ENCODE measurements at places on chromosomes 16 and 17.

DNA sequence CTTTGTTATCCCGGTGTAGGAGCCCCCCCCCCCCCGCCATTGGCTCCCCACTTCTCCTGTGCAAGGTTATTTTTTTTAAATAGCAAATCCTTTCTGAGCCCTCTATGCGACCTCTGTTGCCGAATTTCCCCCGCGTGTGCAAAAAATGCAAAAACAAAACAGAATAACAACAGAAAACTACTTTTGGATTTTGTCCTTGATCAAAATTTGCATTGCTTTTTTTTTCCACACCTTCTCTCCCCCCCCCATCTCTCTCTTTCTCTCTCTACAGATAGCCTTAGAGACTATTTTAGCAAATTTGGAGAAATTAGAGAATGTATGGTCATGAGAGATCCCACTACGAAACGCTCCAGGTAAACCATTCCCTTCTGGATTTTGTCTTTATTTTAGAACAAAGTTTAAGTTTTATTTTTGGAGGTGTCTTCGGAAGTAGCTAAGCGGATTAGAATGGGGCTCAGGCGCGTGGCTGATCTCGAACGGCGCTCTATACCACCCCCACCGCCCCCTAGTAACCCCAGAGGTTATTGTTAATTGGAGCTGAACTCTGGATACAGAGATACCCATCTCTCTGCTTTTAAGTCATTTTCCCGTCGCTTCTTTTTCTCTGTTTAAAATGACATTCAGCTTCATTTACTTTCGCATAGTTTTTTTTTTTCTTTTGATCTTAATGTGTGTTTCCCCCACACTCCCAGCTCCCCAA lies 1.0 kb downstream of the MSI2 start:
- DNase-seq: peak; percentile 21

GRCh38 chr16:3776316-3776715 lies 59.0 kb upstream of the TRAP1 start:
- DNase-seq: no peak

DNA sequence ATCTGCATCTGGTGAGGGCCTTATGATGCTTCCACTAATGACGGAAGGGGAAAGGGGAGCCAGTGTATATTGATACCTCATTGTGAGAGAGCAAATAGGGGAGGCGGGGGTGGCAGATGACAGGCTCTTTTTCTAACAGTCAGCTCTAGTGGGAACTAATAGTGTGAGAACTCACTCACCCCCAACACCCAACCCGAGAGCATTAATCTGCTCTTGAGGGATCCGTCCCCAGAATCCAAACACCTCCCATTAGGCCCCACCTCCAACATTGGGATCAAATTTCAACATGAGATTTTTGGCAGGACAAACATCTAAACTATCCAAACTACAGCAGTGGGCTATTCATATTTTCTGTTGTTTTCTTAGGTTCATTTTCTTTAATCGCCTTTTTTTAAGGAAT lies 54.4 kb downstream of the BPTF start:
- DNase-seq: no peak

DNA sequence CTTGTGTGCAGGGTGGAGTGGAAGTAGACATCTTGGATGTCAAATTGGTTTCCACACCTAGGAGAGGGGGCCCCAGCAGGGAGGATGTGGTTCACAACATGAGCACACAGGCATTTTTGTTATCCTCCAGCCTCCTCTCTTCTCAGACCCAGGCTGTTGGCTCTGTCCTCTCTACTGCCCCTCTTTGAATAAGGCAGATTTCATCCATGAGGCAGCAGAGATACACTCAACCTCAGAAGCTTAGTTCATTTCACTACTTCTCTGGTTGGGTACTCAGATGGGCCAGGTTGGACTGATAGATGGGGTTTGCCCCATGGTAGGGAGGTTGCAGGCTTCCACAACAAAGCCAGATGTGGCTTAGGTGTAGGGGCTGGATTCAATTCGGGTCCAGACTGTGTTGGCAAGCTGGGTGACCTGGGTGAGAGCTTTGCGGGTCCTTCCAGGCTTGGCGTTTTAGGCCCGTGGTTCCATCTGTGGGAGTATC lies 22.2 kb upstream of the NFATC3 start:
- peak; percentile 73 for DNase-seq

DNA sequence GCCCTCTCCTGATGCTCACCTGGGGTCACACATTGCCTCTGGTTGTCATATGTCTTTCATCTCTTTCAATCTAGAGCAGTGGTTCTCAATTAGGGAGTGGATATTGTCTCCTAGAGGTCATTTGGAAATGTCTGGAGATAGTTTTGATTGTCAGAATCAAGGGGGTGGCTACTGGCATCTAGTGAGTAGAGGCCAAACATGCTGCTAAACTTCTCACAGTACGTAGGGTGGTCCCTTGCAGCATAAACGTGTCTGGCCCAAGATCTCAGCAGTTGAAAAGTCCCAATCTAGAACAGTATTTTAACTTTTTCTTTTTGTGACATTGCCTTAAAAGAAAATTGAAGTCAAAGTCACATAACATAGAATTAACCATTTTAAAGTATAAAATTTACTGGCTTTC lies 30.5 kb upstream of the SLC5A10 start:
- DNase-seq: no peak

- DNase-seq: no peak
Observed at GRCh38 chr17:19549746-19550623, 16.3 kb downstream of the SLC47A1 start.

- no peak for DNase-seq
Observed at GRCh38 chr17:70901870-70902269, 732.5 kb downstream of the KCNJ2 start.

DNA sequence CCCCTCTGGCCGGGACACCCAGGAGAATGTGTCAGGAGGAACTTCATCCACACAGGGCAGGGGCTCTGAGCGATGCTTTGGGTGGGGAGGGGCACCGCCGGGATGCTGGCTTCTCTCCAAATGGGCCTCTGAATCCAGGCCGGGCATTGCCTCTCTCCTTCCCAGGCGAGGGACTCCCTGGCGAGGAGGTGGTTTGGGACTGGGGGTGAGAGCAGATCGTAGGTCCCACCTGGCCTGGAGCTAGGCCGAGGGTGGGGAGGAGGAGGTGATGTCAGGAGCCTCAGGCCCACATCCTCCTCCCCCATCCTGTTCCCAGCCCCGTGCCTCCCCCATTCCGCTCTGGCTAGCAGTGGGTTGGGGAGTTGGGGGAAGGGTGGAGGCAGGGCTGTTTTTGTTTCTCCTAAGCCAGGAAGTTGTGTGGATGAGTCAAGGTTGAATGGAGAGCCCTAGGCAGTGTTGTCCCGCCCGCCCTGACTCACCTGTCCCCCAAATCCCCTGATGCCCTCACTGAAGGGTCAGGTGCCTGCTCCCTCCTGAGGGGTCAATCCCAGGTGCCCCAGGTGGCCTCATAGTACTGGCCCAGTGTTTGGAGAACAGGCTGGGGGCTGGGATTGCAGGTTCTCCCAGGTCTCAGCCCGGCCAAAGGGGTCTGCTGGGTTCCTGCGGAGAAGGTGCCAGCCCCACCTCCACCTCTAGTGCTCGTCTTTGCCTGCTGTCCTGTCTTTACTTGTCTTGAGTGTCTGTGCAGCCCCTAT lies 2.8 kb downstream of the GRB7 start:
- no peak for DNase-seq

GRCh38 chr17:77203436-77203835 lies 62.7 kb downstream of the SEC14L1 start:
- no peak for DNase-seq

GRCh38 chr17:61575983-61576382 lies 15.0 kb downstream of the NACA2 start:
- no peak for DNase-seq

GRCh38 chr17:52271781-52272180 lies 113.3 kb upstream of the CA10 start:
- no peak for DNase-seq

GRCh38 chr16:21001262-21001661 lies 100.7 kb downstream of the LYRM1 start:
- peak; percentile 19 for DNase-seq

GRCh38 chr17:51770027-51770759 lies 388.3 kb downstream of the CA10 start:
- peak; percentile 24 for DNase-seq

- DNase-seq: no peak
Observed at GRCh38 chr16:22355487-22355908, 18.9 kb downstream of the CDR2 start.

- no peak for DNase-seq
Observed at GRCh38 chr16:87284183-87284582, 33.0 kb downstream of the C16orf95 start.

GRCh38 chr17:17179371-17179827 lies 26.7 kb downstream of the PLD6 start:
- peak; percentile 75 for DNase-seq

- DNase-seq: no peak
Observed at GRCh38 chr16:27969574-27969973, 93.9 kb downstream of the GSG1L start.

- DNase-seq: no peak
Observed at GRCh38 chr16:8486985-8487384, 103.3 kb downstream of the TMEM114 start.

DNA sequence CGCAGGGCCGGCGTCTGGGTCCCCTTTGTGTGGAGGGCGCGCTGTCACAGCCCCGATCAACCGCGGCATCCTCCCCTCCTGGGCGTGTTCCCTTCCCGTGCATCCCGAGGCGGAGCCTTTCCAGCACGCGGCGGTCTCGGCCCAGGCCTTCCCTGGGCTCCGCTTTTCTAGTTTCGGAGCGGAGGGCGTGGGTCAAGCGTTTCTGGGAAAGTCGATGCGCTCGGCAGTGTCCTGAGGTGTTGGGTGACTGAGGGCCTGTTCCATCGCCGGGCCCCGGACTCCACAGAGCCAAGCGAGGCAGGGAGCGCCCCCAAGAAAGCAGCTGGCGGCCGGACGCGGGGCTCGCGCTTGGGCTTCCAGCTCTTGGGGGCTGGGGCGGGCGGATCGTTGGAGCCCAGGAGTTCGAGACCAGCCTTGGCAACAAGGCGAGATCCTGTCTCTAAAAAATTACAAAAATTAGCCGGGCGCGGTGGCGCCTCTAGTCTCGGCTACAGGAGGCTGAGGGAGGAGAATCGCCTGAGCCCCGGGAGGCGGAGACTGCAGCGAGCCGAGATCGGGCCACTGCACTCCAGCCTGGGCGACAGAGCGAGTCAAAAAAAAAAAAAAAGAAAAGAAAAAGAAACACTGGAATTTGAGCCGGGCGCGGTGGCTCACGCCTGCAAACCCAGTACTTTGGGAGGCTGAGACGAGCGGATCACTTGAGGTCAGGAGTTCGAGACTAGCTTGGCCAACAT lies 806 bp downstream of the IFT140 start:
- no peak for DNase-seq

- DNase-seq: no peak
Observed at GRCh38 chr16:89709166-89709565, 7.7 kb upstream of the SPATA2L start.

DNA sequence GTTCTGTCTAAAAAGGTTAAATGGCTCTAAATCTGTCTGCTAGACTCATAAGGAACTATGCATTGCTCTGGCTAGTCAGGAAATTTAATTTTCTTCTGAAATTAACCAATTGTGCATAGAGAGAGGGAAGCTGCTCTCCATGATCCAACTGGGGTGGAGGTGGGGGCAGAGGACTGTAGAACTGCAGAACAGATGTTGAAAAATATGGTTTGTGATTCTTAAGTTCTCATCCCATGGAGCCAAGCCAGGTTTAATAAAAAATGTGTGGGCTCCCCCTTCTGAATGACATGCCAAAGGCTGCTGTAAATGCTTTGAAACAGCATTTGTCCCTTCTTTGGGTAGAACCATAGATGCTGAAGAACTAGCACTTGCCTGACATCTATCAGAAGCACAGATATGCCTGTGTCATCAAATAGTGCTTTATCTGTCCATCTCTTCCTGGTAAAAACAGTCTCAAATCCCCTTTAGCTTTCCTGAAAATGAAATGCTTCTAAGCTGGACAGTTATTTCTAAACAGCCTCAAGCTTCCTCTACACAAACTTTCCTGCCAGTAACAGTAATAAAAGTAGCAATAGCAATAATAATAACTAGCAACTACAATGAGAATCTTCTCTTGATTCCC lies 221.4 kb downstream of the CDH8 start:
- no peak for DNase-seq

- no peak for DNase-seq
Observed at GRCh38 chr17:55648086-55648485, 74.6 kb downstream of the TMEM100 start.

Data from activated CD4-positive, alpha-beta T cell treated with anti-CD3 and anti-CD28 coated beads, Interleukin-10, Interleukin-2, amounts not matched to agents 100 ng/mL and 50 ng/mL, durations not matched to agents 16 hours and 8 hours (primary cell).